ENCODE measurements at places on chromosomes 13 and 19.

DNA sequence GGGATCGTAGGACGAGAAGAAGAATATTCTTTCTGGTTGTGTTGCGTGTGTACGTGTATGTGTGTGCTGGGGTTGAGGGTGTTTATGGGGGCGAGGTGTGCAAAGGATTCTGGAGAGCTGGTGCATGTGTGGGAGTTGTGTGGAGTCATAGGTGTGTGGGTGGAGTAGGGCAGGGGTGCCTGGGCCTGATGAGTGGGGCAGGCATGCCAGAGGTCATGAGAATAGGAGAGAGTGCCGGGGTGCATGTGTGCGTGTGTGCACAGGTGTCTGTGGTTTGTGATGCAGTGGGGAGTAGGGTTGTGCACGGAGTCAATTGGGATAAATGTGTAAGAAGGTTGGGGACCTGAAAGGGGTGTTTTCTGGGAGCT, 649 bp downstream of the TMEM91 start:
- DNase-seq = no peak

DNA sequence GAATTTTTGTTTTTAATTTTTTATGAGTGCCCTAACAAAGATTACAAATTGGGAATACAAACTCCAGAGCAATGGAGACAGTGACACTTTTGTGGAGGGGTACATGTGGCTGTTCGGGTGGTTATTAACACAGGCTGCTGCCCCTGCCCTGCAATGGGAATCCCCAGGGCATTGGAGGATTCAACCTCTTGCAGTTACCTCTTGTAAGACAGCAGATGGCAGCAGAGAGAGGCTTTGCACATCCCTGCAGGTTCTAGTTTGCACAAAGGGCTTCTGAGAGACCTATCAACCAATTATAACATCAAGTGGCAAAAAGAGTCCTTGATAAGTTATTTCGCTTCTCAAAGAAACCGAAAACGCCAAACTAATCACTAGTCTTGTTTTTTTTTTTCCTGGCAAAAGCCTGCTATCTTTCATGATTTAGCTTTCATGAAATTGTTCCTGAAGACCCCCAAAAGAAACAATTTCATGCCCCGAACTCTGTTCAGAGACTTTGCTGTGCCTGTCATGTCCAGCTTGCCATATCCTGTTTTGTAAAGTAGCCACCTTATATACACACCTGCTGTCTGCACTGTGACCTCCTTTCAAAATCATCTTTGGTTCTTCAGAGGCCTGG, 10.4 kb downstream of the GJB2 start:
- DNase-seq = peak; percentile 4

DNA sequence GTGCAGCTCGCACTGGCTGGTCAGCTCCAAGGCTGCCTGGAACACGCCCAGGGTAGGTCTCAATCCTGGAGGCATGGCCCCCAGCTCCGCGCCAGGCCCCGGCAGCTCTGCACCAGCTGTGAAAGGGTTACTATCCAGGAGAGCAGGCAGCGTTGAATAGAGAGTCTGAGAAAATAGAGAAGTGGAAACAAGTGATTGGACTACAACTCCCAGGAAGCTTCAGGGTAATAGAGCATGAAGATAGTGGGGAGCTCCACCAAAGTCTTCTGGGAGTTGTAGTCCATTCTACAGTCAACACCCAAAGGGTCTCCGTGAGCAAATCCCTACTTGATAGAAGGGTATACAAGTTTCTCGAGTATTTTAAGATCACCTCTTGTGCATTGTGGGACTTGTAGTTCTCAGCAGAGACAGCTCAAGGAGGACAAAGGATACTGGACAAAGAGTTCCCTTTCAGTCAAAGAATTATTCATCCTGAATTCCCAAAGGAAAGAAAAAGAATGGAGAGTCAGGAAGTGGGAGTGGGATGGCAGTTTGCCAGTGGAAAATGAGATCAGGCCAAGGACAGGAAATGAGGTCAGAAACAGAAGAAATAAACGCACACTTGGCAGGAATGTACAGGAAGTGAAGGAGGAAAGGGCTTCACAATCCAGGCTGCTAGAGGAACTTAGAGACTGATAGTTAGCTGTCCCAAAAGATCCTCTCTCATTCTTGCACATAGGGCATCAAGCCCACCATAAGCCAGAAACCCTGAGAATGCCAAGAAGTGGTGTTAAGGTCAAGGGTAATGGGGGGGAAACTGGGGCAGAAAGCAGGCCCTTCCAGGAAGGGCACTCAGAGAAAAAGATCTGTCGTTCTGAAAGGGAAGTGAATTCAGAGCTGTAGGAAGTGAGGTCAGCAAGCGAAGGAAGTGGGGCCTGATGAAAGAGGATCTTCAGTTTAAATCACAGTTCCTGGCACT, 5.5 kb upstream of the MAMSTR start:
- DNase-seq = peak; percentile 96

GRCh38 chr13:78060966-78061365, 142.3 kb upstream of the EDNRB start:
- no peak for DNase-seq

DNA sequence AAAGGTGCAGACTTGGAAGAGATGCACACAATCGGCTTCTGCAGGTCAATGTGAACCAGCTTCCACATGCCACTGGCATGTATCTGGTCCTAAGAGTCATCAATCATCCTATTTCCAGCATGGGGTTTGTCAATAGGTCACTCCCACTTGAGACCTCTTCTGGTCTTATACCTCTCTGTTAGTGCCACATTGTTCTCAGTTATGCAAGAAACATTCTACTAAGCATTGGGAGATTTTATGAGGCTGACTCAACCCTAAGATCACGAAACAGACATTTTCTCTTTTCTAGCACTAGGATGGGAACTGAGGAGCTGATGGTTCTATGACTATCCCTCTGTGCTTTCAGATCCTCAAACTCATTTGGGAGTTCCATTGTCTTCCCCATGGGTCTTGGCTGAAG, 581.5 kb upstream of the KLF12 start:
- no peak for DNase-seq

GRCh38 chr19:51807111-51807701, 12.2 kb downstream of the FPR3 start:
- DNase-seq = no peak

GRCh38 chr19:17020823-17021222, 5.8 kb downstream of the CPAMD8 start:
- DNase-seq = no peak

- DNase-seq = no peak
Measured at GRCh38 chr13:96743296-96744089, 250.8 kb downstream of the OXGR1 start.

DNA sequence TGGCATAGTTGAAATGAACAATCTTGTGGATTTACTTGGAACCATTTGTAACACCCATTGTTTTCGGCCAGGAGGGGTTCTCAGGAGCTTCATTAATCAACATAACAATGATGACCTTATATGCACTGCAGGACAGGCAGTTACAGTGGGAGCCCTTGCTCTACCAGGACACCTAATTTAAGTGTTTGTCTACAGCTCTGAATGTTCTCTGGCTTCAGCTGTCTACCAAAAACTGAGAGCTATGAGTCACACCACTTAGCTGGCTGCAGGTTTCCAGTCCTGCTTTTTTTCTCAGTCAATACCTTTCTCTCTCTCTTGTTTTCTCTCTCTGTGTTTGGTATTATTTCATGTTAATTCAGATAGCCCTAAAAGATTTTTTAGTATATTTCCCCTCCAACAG, 105.4 kb upstream of the MBNL2 start:
- DNase-seq = peak; percentile 26

- no peak for DNase-seq
Measured at GRCh38 chr19:2232286-2233151, 3.6 kb downstream of the PLEKHJ1 start.

GRCh38 chr13:98504371-98504963, 72.4 kb downstream of the STK24 start:
- DNase-seq = no peak

DNA sequence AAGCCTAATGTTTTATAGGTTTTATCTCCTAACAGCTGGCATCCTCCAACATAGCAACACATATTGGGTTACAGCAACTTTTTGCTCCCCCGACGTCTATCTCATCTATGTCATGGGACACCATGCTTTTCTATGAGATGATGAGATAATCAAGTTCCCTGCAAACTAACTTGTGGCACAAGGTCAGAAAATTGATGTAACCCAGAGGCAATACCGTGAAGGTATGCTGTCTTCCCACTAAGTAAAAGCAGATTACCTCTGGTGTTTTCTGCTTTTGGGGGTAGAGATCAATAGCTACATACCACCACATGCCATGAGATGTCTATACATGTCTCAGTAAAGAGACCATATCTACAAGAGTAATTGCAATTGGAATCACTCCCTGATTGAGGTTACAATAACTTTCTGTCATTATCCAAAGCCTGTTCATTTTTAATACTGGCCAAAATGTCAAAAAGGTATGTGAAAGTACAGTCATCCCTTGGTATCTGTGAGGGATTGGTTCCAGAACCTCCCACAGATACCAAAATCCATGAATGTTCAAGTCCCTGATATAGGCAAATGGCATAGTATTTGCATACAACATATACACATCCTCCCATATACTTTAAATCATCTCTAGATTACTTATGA, 131.3 kb downstream of the CYSLTR2 start:
- DNase-seq = no peak

DNA sequence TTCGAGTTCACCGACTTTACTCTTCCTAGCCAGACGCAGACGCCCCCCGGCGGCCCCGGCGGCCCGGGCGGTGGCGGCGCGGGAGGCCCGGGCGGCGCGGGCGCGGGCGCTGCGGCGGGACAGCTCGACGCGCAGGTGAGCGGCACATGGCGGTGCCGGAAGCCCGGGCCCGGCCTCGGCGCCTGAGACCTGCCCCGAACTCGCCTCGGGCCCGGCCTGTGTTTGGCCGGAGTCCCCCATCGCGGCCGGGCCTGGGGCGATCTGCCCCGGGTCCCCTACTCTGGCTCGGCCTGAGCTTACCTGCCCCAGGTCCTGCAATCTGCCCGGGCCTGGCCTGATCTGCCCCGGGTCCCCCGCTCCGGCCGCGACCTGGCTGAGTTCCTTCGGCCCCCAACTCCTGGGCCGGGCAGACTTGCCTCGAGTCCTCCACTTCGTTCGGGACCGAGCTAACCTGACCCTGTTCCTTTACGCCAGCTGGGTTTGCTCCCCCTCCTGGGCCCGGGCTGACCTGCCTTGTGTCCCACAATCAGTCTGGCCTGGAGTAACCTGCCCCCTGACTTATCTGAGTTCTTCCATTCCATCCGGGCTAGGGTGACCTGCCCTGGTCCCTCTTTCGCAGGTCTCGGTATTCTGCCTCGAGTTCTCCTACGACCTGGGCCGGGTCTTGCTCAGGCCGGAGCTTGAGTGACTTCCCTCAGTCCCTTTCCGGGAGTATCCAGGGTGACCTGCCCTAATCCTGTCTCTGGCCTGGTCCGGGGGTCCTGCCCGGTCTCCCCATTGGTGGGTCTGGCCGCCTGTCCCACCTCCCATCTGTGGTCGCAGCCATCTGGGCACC, 764 bp downstream of the UPF1 start:
- no peak for DNase-seq

DNA sequence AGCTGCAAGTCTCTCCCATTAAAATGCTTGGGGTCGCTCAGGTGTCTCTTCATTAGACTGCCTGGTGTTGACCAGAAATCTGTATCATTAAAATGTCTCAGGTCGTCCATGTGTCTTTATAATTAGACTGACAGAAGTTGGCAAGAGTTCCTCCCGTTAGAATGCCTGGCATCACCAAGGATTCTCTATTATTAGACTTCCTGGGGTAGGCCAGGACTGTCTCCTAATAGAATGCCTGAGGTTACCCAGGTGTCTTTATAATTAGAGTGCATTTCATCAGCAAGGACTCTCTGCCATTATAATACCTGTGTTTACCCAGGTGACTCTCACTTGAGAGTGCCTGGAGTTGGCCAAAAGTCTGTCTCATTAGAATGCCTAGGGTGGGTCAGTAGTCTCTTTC, 1537.2 kb downstream of the UQCRFS1 start:
- no peak for DNase-seq

DNA sequence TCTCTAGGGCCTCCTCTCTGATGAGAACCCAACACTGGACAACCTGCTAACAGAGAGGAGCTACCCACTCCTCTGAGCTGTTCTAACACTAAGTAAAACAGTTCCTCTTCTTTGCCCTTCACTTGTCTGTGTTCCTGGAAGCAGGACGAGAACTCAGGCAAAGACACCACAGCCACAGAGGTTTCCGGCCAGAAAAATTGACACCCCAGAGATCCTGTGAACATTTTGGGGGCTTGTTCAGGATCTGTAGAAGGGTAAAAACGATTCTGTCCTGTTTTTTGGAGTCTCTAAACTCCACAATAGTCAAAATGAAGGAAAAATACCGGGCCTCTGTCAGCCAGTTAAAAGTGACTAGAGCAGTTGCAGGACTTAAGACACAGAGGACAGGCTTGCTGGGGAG, 165.9 kb downstream of the B3GLCT start:
- DNase-seq = no peak

DNA sequence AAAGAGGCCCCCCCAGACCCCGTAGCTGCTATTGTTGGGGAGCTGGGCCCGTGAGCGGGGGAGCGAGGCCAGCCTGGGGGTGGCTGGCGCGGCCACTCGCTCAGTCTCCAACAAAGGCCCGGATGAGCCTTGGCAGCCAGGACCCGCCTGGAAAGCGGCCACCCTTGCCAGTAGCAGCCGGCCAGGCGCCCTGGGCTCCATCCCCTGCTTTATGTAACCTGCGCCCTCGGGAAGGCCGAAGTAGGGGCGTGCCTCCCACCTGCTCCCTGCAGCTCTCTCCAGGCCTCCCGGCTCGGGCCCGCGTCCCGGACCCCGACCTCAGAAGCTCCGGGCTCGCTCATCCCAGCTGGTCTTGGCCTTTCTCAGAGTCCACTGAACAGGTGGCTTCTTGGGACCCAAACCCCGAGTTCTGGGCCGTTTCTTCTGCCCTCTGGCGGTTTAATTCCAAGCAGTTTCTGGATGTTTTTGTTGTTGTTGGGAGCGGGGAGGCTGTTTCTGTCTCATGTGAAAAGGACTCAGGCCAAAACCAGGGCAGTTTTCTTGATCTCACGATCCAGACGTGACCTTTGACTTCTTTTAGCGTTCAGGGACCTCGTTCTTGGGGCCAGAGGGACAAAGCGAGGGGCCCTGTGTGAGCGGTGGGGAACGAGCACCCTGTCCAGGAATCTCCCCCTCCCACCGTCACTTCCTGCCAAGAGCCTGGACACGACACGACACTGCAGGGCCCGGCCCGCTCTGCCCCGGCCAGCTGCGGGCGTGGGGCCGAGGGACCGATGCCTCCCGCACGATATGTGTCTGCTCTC, 1.2 kb downstream of the CDC34 start:
- peak; percentile 17 for DNase-seq

Data from NCI-H2029 treated with DMSO at 0.1 percent for 48 hours (cell line).